Umbilical cord (tissue), 2 donors: ENCODE measurements at places on chromosomes 5 and 9. TPM values are rescaled to one million over a fixed set of nuclear protein-coding genes. Genes with fewer than 3 reads are reported as not detected.

Gene C5orf58
- 1.7 TPM for total RNA-seq

Gene PCDHAC2
- total RNA-seq = 3.4 TPM

Gene DNAJA1
- 51.3 TPM for total RNA-seq

Gene FOXI1
- total RNA-seq = 0.48 TPM

Gene OR1J2
- 1.2 TPM for total RNA-seq

Gene CNOT8
- total RNA-seq = 66.2 TPM

Gene CNTNAP3
- total RNA-seq = 20.0 TPM

Gene SUSD3
- total RNA-seq = not detected
